Mesenteric fat pad (tissue), 1 donor: ENCODE measurements at places on chromosomes 4 and X. TPM values are rescaled to one million over a fixed set of nuclear protein-coding genes. Genes with fewer than 3 reads are reported as not detected.

DNA sequence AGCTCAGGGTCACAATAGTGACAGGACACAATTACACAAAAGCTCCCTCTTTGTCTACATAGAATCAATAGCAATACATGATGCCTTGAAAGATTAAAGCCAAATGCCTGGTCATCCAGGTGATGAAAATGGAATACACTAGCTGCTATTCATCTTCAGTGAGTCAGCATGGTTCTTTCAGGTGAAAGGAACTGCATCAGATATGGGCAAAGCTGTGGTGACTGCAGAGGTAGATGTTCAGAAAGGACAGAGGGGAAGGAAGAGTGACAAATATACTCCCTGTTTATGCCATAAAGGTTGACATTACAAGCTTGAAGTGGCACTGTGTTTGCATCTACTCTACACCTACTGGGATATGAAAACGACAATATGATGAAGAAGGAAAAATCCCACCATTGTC lies 20.0 kb upstream of the FTHL17 start:
- DNase-seq: no peak

GRCh38 chrX:39012621-39013111 lies 211.4 kb downstream of the MID1IP1 start:
- DNase-seq: no peak

GRCh38 chr4:1321486-1321885 lies 25.5 kb upstream of the UVSSA start:
- no peak for DNase-seq

GRCh38 chr4:121227341-121227792 lies 63.2 kb upstream of the TNIP3 start:
- DNase-seq: no peak

ENOPH1 gene
- 21.2 TPM for total RNA-seq

DDX53 gene
- total RNA-seq: not detected
